ENCODE measurements at places on chromosomes 1 and 21. TPM values are rescaled to one million over a fixed set of nuclear protein-coding genes. Genes with fewer than 3 reads are reported as not detected.

Gene CZIB
- 14.5 TPM for total RNA-seq

Gene CELA2B
- 1,481 TPM for total RNA-seq

Gene KCNT2
- 0.78 TPM for total RNA-seq

Gene NLRP3
- total RNA-seq = 0.26 TPM

Gene CACNA1S
- total RNA-seq = not detected

Gene CD1E
- not detected for total RNA-seq

Gene KRTAP11-1
- total RNA-seq = not detected

Gene OPRD1
- total RNA-seq = 0.66 TPM

Gene NR0B2
- 19.8 TPM for total RNA-seq

Gene NBPF4
- total RNA-seq = not detected

Gene KRTAP7-1
- not detected for total RNA-seq

Gene ZNF695
- total RNA-seq = not detected

Gene FABP3
- 1.0 TPM for total RNA-seq

Gene NBPF20
- total RNA-seq = 3.6 TPM

Gene F13B
- total RNA-seq = not detected

Gene SPRR5
- not detected for total RNA-seq

Gene HLX
- 1.8 TPM for total RNA-seq

Gene RUNX3
- not detected for total RNA-seq

Gene ATP5PB
- total RNA-seq = 55.0 TPM

Gene RGS13
- total RNA-seq = 4.9 TPM

Gene S100A7A
- total RNA-seq = not detected

Gene SEMA6C
- 5.3 TPM for total RNA-seq

Gene CFHR5
- not detected for total RNA-seq

Gene FAM177B
- total RNA-seq = not detected

Gene VSIG8
- not detected for total RNA-seq

Gene FCRL6
- not detected for total RNA-seq

Gene C1orf210
- 11.7 TPM for total RNA-seq

Gene CRP
- total RNA-seq = 0.33 TPM

Gene KANK4
- total RNA-seq = 23.7 TPM

Data from body of pancreas (tissue), 4 donors.